GM12864 (cell line): ENCODE measurements at places on chromosomes 13 and 19.

- DNase-seq = no peak
Measured at GRCh38 chr19:31054430-31054829, 294.8 kb downstream of the TSHZ3 start.

GRCh38 chr13:107937848-107938247 is 277.5 kb downstream of the LIG4 start:
- DNase-seq = no peak

DNA sequence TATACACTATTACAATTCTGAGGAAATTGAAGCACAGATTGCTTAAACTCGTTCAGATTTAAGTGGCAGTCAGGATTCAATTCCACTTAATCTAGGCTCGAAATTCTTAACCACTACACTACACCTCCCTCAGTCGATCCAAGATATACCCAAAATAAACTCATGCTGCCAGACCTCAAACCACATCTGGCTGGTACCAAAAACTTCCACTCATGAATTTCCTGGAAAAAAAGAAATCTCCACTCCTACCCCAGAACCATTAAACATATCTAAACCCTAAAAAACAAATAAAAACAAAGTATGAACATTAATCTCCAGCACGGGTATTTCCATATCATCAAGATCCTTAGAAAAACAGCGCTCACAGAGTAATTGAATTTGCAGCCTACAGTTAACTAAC is 1.1 kb downstream of the ZFP30 start:
- DNase-seq = no peak

GRCh38 chr13:109160887-109161669 is 531.7 kb downstream of the MYO16 start:
- DNase-seq = no peak

GRCh38 chr19:48543121-48543710 is 8.8 kb upstream of the SULT2B1 start:
- DNase-seq = no peak

GRCh38 chr19:52665529-52665928 is 27.4 kb upstream of the ZNF83 start:
- no peak for DNase-seq

DNA sequence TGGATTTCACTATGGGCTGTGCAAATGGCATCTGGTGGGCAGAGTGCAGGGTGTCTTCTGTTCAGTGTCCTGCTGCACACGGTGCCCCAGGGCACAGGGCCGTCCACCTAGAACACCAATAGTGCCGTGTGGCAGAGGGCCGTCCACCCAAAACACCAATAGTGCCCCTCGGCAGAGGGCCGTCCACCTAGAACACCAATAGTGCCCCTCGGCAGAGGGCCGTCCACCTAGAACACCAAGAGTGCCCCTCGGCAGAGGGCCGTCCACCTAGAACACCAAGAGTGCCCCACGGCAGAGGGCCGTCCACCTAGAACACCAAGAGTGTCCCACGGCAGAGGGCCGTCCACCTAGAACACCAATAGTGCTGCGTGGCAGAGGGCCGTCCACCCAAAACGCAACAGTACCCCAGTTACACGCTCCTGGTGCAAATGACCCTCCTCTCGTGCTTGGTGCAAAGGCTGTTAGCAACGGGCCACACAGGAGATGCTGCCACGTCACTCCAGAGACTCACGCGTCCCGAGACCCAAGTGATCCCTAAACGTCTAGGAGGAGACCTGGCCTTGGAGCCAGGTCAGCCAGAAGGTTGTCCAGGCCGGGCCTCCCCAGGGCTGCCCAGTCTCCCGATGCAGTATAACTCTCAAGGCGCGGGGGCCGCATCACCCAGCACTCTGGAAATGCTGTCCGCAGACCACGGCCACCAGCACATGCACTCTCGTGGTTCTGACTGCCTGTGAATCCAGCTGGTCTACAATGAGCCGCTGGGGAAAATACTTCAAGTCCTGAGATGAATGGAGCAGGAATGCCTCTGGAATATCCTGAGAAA is 51.5 kb downstream of the RASA3 start:
- DNase-seq = no peak

DNA sequence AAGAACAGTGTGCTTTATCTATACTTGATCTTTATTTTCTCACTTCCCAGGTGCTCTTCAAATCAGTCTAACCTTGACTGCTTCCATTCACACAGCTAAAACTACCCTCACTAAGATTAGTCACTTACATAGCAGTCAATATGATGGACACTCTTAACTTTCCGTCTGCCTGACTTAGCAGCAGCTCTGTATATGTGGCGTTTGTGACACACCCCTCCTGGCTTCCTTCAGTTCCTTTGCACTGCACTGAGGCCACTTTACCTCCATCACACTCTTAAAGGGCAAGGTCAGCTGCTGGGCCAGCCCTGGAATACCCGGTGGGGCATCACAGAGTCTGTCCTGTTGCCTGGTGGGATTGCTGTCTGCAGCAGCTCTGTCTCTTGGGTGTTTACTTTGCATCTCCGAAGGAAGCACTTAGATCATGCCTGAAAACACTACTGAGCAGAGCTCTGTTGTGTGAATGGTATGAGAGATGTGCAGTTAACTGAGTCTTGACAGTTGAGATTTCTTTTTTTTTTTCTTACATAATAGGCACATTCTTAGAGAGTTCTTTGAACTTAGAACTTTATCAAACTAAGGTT is 35.6 kb upstream of the IL17D start:
- DNase-seq = no peak

- no peak for DNase-seq
Measured at GRCh38 chr19:33828266-33829075, 31.8 kb downstream of the KCTD15 start.

DNA sequence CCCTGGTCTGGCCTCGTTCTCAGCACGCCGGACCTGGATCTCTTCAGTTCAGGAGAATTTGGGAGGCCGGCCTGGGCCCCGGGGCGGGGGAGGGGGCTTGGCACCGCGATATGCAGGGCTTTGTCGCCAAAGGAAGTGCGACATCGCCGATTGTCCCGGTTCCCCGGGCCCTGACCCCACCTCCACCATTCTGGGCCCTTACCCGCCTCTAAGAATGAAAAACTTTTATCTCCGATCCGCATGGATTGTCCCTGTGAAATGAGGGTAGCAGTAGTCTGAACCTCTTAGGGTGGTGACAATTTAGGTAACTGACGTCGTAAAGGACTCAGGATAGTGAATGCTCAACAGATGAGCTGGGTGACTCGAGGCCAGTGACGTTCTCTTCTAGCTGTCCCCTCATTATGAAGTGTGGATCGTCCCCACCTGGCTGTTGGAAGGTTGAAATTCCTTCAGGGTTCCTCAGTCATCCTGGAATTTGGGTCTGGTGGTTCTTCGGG is 650 bp downstream of the DDA1 start:
- DNase-seq = no peak

DNA sequence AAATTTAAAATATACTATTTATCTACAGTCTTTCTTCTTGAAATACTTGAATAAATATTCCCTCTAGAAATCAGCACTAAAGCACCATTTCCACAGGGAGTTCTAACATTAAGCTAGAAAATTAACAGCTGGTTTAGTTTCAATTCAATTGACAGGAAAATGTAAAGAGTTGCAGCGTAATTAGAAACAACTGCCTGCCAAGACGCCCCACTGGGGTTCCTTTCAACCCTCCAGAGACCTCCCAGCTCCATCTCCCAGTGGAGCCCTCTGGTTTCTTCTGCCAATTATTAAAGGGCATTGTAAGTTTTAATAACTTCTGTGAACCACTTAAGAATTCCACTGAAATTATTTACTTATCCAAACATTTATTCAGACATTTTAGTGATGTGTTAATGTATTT is 4.2 kb downstream of the GJA3 start:
- no peak for DNase-seq

DNA sequence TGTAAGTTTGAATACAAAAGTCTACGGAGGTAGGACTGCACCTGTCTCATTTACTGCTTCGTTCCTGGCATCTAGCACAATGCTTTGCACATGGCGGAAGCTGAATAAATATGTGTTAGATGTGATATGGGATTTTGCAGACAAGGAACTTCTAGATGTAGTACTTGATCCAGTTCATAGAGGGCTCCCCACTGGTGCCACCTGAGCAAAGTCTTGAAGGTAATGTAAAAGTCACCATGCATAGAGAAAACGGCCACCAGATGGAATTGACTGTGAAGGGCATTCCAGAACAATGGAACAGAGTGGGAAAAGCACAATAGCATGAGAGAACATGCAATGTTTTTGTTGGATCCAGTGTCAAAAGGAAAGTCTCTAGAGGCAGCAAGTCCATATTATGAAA is 209.3 kb downstream of the HS6ST3 start:
- DNase-seq = no peak

DNA sequence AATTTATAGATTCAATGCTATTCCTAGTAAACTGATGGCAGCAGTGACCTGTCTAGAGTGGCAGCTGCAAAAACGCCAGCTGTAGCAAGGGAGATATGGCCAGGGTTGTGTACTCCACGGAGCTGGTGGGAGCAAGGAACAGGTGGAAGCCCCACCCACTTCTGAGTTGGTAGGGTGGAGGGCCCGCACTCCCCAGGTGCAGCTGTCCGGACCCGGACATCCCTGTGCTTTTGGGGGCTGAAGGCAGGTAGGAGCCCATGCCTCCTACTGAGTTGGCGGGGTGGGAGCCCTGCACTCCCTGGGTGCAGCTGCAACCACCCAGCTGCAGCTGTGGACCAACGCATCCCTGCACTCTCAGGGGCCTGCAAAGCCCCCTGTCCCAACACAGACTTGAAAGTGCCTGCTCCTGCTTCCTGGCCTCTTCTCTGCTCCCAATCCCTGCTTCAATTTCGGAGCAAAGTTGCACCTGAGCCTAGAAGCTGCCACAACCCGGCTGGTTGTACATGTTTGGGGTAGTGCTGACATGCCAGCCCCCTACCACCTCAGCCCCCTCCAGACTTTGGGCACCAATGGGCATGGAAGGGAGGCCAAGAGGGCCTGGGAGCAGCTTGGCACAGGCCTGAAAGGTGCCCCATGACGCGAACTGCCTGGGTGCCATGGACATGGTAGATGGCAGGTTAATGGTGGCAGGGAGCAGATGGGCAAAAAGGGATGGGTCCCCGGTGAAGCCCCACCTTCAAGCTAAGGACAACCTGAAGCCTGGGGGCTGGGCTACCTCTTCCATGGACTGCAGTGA is 19.8 kb downstream of the UGGT2 start:
- no peak for DNase-seq

GRCh38 chr19:37973666-37974065 is 66.7 kb downstream of the SIPA1L3 start:
- no peak for DNase-seq

GRCh38 chr13:25525884-25526283 is 154.1 kb downstream of the ATP8A2 start:
- DNase-seq = no peak

- no peak for DNase-seq
Measured at GRCh38 chr19:42010245-42011126, 16.5 kb upstream of the ATP1A3 start.

DNA sequence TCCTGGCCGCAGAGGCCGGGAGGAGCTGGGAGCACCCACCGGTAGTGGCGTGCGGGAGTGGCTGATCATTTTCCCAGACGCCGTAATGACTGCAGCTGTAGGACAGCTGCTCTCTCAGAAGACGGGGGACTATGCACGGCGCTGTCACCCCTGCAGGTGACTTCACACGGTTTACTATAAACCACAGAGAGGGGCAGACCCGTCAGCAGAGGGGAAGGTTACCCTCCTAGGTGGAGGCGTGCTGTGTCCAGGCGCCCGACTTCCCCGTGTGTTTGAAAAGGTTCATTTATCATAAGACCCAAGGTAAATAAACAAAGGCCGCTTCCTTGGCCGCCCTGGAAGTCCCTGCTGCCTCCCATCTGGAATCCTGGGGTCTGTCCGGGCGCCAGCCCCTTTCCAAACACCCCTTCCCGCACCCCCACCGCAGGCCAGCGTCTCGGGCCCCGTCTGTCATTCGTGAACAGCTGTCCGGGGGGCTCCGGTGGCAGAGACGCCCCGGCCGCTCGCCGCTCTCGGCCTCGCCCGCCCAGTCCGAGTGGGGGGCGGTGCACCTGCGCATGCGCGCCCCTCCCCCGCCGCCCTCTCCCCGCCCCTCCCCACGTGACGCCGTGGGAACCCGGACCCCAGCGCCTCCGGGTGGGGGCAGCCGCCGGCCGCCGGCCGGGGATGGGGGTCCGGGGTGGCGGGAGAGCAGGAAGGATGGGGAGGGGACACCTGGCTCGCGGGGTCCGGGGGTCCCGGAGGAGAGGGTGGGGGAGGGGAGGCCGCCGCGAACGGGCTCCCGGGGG is 915 bp downstream of the SHC2 start:
- DNase-seq = no peak
